Choroid plexus epithelial cell (primary cell): ENCODE measurements at places on chromosomes 6 and 20.

GRCh38 chr6:26129656-26130055, 42.4 kb downstream of the HFE start:
- DNase-seq: no peak

GRCh38 chr20:49165611-49166010, 22.5 kb downstream of the STAU1 start:
- DNase-seq: no peak

DNA sequence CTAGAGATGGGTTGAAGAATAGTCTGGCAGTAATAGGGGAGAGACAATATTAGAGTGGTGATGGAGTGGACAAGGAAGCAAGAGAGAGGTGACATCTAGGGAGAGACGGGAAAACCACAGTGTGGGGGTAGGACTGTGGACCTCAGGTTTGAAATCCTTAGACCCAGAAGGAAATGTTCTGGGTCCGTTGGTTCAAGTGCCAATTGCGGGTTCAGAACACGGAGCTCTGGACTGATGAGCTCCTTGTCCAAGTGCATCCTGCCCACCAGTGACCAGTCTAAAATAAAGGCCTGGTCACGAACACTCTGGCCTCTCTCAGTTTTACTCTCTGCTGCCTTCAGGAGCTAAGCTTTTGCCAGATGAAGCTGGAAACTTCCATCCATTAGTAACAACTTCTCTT, 174.0 kb downstream of the LINC00237 start:
- DNase-seq: no peak

- no peak for DNase-seq
Observed at GRCh38 chr20:35489717-35490116, 34.3 kb downstream of the CEP250 start.
